Cardiac muscle cell (in vitro differentiated cells and primary cell): ENCODE measurements at places on chromosomes 5 and 9. TPM values are rescaled to one million over a fixed set of nuclear protein-coding genes. Genes with fewer than 3 reads are reported as not detected.

- no peak overlapping the region for H3K27ac ChIP-seq
- no peaks in the 10 kb centered on the region for H3K36me3 ChIP-seq
- H3K4me3 ChIP-seq: no peak overlapping the region
- no peak for DNase-seq
- H3K27me3 ChIP-seq: no peaks in the 10 kb centered on the region
- H3K4me1 ChIP-seq: no peaks in the 10 kb centered on the region
Observed at GRCh38 chr5:124303366-124303765, 443.1 kb downstream of the ZNF608 start.

DNA sequence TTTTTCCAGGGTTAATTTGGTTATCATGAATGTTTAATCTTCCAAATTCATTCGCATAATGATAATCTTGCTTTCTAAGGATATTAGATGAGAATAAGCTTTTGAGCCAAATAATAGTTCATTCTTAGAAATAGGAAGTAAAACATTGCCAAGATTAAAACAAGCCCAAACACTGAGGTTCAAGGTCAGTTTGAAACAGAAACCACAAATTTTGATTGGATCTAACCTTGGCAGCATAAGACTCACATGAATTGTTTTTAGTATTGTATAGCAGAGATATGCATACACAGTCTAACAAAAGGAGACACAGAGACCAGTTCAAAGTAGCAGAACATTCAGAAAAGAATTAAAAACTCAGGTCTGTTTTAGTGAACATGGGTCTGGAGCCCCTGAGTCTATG lies 43.4 kb upstream of the VCAN start:
- H3K4me1 ChIP-seq: peaks cover 10% of the 10 kb centered on the region
- no peaks in the 10 kb centered on the region for H3K36me3 ChIP-seq
- H3K4me3 ChIP-seq: no peak overlapping the region
- no peaks in the 10 kb centered on the region for H3K27me3 ChIP-seq

DNA sequence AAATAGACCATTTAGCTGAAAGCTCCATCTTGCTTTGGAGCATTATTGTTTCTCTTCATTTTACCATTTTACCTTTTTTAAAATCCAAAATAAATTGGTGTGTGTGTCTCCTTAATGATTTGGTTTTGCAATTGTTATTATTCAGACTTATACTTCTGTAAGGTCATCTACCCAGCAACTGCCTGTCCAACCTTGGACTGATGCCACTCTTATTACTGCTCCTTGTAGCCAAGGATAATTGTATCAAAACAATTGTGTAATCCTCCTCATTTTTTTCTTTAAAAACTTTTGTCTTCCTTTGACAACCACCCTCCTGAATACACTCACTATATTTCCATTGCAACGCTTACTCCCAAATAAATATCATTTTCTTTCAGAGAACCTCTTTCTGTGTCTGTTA lies 30.3 kb upstream of the HMGCR start:
- H3K27ac ChIP-seq: no peak overlapping the region
- H3K4me1 ChIP-seq: no peaks in the 10 kb centered on the region
- H3K36me3 ChIP-seq: no peaks in the 10 kb centered on the region
- no peaks in the 10 kb centered on the region for H3K27me3 ChIP-seq

DNA sequence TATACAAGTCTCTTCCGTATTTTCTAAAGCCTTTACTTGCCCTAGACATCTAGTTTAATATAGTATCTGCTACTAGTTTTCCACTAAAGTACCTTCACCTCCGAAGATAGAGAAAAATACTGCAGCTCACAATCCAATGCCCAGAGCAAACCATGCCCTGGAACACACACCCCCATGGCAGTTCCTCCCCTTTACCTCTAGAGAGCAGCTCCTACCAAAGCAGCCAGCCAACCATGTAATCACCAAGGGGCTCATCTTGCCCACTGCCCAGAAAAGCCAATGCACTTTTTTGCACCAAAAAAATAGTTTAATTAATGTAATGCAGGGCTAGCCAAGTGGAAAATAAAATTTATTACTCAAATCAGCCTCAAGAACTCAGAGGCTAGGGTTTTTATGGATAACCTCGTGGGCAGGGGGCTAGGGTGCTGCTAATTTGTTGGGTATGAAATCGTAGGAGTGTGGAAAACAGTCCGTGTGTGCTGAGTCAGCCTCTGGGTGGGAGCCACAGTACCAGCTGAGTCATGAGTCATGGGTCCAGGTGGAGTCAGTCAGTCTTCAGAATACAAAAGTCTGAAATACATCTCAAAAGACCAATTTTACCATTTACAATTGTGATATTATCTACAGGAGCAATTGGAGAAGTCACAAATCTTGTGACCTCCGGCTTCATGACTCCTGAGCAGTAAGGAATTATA lies 120.1 kb upstream of the ACO1 start:
- no peaks in the 10 kb centered on the region for H3K4me1 ChIP-seq
- H3K27me3 ChIP-seq: no peaks in the 10 kb centered on the region
- no peak overlapping the region for H3K4me3 ChIP-seq
- peak; percentile 58 for DNase-seq
- H3K36me3 ChIP-seq: no peaks in the 10 kb centered on the region

- no peaks in the 10 kb centered on the region for H3K4me1 ChIP-seq
- H3K36me3 ChIP-seq: peaks cover 28% of the 10 kb centered on the region
- no peak overlapping the region for H3K4me3 ChIP-seq
- H3K27ac ChIP-seq: no peak overlapping the region
- DNase-seq: no peak
Observed at GRCh38 chr5:177334155-177334551, 17.3 kb downstream of the LMAN2 start.

Gene PLAA
- 30.7 and 32.6 TPM in 2 replicates for total RNA-seq

DNA sequence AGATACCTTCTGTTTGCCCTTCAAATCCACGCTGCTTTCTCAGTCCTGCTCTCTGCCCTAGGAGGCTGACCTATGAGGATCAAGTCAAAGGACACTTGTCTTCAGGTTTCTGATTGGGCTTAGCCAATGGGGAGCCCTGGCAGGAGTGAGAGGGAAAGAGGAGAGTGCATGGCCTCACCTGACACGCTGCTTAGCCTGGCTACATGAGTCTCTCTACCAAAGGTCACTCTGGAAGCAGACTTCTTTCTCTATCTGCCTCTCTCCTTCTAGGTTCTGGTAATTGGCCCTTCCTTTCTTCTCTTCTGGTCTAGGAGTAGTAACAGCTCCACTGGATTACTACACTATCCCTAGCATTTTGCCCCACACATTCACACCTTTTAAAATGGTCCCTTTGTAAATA lies 13.1 kb downstream of the ARSB start:
- H3K27ac ChIP-seq: no peak overlapping the region
- no peak for DNase-seq
- no peaks in the 10 kb centered on the region for H3K36me3 ChIP-seq
- no peak overlapping the region for H3K4me3 ChIP-seq
- peaks cover 21% of the 10 kb centered on the region for H3K4me1 ChIP-seq
- H3K27me3 ChIP-seq: no peaks in the 10 kb centered on the region

Gene DDX41
- total RNA-seq: 183 and 223 TPM in 2 replicates

- peak overlapping the region; percentile 6 for H3K27ac ChIP-seq
- peaks cover 11% of the 10 kb centered on the region for H3K36me3 ChIP-seq
- DNase-seq: no peak
- H3K4me3 ChIP-seq: no peak overlapping the region
- no peaks in the 10 kb centered on the region for H3K27me3 ChIP-seq
- peaks cover 9% of the 10 kb centered on the region for H3K4me1 ChIP-seq
Observed at GRCh38 chr5:123579410-123579809, 67.4 kb downstream of the CSNK1G3 start.

- no peaks in the 10 kb centered on the region for H3K27me3 ChIP-seq
- DNase-seq: no peak
- no peak overlapping the region for H3K4me3 ChIP-seq
- no peaks in the 10 kb centered on the region for H3K4me1 ChIP-seq
Observed at GRCh38 chr5:116842514-116842961, 267.9 kb upstream of the SEMA6A start.

GRCh38 chr9:135519179-135519971 lies 1.9 kb upstream of the LCN1 start:
- H3K27me3 ChIP-seq: no peaks in the 10 kb centered on the region
- H3K4me3 ChIP-seq: no peak overlapping the region
- no peak for DNase-seq
- H3K27ac ChIP-seq: no peak overlapping the region
- no peaks in the 10 kb centered on the region for H3K4me1 ChIP-seq
- no peaks in the 10 kb centered on the region for H3K36me3 ChIP-seq

DNA sequence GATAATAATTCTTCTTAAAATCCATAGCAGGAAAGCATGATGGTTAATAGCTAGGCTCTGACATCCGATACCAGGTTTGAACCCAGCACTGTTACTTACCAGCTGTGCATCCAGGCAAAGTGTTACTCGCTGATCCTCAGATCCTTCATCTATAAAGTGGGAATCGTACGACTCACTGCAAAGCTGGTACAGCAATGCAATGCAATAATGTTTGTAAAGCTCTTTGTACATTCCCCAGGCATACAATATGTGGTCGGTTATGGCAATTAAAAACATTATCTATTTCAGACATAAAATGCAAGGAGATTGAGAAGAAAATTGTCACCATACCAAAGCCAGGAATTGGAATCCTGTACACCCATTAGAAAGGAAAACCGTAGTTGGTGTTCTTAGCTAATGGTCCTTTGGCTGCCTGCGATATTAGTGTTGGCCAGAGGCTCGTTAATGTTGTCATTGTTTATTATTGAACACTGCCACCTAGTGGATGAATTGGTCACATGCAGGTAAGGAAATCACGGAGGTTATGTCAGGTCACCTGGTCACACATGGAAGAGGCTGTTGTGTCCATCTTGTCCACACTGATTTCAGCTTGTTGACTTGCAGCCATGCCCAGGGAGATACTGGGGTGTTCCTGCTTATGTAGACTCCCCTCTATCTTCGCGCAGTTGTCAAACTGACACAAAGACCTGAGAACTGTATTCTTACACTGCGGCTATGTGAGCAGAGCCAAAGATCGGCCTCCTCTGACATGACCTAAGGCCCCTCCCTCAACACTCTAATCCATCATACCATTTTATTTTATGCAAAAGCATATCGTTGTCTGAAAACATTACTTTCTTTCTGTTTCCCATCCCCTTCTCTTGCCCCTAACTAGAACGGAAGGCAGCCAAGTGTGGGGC lies 87.5 kb upstream of the PPP2R2B start:
- no peak overlapping the region for H3K27ac ChIP-seq
- no peak overlapping the region for H3K4me3 ChIP-seq
- no peaks in the 10 kb centered on the region for H3K36me3 ChIP-seq
- H3K4me1 ChIP-seq: peaks cover 3% of the 10 kb centered on the region
- DNase-seq: peak; percentile 83

DNA sequence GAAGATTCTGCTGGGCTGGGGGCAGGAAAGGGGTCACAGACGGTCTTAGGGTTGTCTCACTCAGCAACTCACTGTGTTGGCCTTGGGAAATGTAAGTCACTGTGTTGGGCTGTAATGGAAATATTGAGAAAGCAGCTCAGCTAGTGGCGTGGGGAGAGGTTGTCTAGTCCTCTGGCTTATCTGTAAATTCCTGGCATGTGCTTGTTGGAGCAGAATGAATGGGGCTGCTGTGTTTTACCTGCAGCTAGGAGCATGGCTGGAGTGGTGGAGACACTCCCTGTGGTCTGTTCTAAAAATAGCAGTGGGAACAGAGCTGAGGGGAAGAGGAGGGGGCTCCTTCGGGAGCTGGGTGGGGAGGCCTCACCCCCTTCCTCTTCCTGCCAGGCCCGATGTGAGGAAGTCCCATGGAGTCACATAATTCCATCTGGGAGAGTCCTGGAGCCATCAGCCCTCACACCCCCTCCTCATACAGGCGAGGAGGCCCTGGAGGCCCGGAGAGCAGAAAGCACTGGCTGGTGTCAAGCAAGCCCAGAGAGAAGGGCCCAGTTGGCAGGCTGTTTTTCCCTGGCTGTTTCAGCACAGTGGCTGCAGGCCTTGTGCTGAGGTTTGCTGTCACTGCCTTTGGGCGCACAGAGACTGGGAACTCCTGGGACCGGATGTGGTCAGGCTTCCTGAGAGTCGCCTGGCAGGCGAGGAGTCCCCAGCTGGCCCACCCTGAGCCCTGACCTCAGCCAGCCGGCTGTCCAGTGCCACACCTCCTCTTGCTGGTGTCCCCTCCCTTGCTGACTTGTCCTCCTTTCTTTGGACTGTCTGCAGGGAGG lies 84.9 kb downstream of the RGS3 start:
- H3K4me3 ChIP-seq: no peak overlapping the region
- H3K4me1 ChIP-seq: peaks cover 35% of the 10 kb centered on the region
- peak; percentile 82 for DNase-seq
- H3K36me3 ChIP-seq: no peaks in the 10 kb centered on the region

- H3K27me3 ChIP-seq: peaks cover 37% of the 10 kb centered on the region
- no peaks in the 10 kb centered on the region for H3K4me1 ChIP-seq
- H3K4me3 ChIP-seq: no peak overlapping the region
- H3K27ac ChIP-seq: no peak overlapping the region
- no peak for DNase-seq
Observed at GRCh38 chr5:593511-593910, 18.6 kb upstream of the CEP72 start.

DNA sequence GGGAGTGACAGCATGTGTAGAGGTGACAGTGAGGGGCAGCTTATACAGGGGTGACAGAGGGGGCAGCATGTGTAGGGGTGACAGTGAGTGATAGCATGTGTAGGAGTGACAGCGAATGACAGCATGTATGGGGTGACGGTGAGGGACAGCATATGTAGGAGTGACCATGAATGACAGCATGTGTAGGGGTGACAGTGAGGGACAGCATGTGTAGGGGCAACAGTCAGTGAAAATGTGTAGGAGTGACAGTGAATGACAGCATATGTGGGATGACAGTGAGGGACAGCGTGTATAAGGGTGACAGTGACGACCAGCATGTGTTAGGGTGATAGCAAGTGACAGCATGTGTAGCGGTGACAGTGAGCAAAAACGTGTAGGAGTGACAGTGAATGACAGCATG lies 9.4 kb upstream of the GAPT start:
- H3K36me3 ChIP-seq: no peaks in the 10 kb centered on the region
- no peak for DNase-seq
- no peak overlapping the region for H3K27ac ChIP-seq
- H3K4me1 ChIP-seq: no peaks in the 10 kb centered on the region

GRCh38 chr5:77772729-77773128 lies 3.4 kb downstream of the TBCA start:
- H3K4me1 ChIP-seq: peaks cover 27% of the 10 kb centered on the region
- H3K36me3 ChIP-seq: peaks cover 6% of the 10 kb centered on the region
- no peak overlapping the region for H3K27ac ChIP-seq
- no peak for DNase-seq
- no peaks in the 10 kb centered on the region for H3K27me3 ChIP-seq
- no peak overlapping the region for H3K4me3 ChIP-seq

Gene DOCK8
- 0.04 TPM in 1 of 2 replicates, not detected in the other for total RNA-seq

- no peak overlapping the region for H3K27ac ChIP-seq
- DNase-seq: no peak
- H3K27me3 ChIP-seq: no peaks in the 10 kb centered on the region
Observed at GRCh38 chr9:87372356-87372851, 125.3 kb upstream of the DAPK1 start.

- H3K4me3 ChIP-seq: no peak overlapping the region
- H3K27ac ChIP-seq: no peak overlapping the region
- no peak for DNase-seq
- H3K4me1 ChIP-seq: no peaks in the 10 kb centered on the region
Observed at GRCh38 chr9:13023498-13023897, 248.7 kb downstream of the LURAP1L start.
